ENCODE measurements at places on chromosomes 3 and 15. TPM values are rescaled to one million over a fixed set of nuclear protein-coding genes. Genes with fewer than 3 reads are reported as not detected.

GRCh38 chr3:186119499-186119898 lies 10.6 kb upstream of the ETV5 start:
- no peaks in the 10 kb centered on the region for H3K4me1 ChIP-seq
- H3K4me3 ChIP-seq, result no peak overlapping the region
- no peak overlapping the region for H3K27ac ChIP-seq
- no peak for DNase-seq

GRCh38 chr3:49877716-49878115 lies 8.0 kb upstream of the CAMKV start:
- H3K27me3 ChIP-seq, result no peaks in the 10 kb centered on the region
- DNase-seq, result no peak
- no peaks in the 10 kb centered on the region for H3K4me1 ChIP-seq
- no peaks in the 10 kb centered on the region for H3K36me3 ChIP-seq

DNA sequence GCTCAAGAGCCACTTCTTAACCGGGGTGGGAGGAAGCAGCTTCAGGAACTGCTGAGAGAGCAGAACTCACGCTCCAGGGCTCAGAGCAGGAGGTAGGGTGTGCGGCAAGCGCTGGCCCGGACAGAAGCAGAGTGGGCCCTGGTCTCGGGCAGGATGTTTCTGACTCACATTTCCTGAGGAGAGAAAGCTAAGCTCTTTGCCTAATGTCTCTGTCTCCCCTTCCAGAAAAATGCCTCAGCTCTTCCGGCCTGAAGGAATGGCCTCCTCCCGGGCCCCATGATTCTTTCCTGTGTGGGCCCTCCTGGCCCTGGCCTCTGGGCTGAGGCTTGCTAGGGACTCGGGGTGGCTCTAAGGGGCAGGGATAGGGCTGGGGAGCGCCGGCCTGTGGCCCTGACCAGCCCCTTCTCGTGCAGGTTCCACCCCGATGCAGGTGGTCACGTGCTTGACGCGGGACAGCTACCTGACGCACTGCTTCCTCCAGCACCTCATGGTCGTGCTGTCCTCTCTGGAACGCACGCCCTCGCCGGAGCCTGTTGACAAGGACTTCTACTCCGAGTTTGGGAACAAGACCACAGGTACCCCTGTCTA lies 4.1 kb upstream of the STAB1 start:
- peak overlapping the region; percentile 43 for H3K27ac ChIP-seq
- no peak for DNase-seq
- H3K27me3 ChIP-seq, result no peaks in the 10 kb centered on the region
- H3K4me3 ChIP-seq, result no peak overlapping the region
- H3K36me3 ChIP-seq, result no peaks in the 10 kb centered on the region
- H3K4me1 ChIP-seq, result no peaks in the 10 kb centered on the region

DNA sequence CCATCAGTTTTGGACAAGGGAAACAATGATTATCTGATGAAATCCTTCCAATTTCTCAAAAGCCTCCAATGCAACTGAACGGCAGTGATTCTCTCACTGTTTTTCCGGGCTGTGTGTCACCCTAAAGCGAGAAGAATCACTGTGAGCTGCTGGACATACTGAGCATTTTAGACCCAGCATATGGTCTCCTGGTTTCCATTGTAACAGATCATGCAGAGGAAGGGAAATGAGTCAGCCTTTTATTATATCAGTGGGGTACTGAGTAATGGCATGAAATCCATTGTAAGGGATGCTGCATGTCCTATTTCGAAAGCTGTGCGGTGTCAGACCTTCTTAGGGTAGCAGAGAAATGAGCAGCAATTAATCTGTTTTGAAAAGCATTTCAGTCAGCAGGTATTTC lies 287.1 kb downstream of the IL5RA start:
- H3K27me3 ChIP-seq, result no peaks in the 10 kb centered on the region
- no peak overlapping the region for H3K4me3 ChIP-seq
- H3K27ac ChIP-seq, result no peak overlapping the region
- H3K36me3 ChIP-seq, result no peaks in the 10 kb centered on the region
- no peaks in the 10 kb centered on the region for H3K4me1 ChIP-seq
- DNase-seq, result no peak

DNA sequence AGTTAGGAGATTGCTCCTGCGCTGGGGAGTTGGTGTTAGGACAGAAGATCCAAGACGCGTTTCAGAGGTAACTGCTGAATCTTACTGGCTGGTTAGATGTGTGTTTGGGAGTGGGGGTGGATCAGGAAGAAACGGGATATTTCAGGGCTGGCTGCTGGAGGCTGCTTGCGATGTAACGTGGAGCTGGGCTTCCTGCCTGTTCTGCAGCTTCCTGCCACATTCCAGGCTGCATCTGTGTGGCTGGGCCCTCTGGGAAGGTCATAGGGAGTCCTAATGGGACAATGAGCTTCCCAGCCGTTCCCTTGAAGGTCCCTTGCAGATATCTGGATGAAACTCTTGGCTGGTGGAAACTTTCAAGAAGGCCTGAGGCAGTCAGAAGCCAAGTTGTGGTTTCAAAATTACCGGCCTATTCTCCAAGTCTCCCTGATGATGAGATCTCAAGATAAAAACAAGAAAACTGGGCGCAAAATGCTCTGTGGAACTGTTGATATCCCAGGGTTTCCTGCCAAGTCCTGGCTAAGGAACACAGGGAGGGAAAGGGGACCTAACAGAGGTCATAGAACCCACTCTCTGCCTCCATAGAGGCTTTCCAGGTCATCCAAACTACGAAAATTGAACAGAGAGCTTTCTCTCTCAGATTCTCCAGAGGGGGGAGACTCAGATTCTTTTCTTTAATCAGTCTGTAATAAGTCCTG lies 67.0 kb downstream of the NOX5 start:
- peaks cover 3% of the 10 kb centered on the region for H3K4me1 ChIP-seq
- no peaks in the 10 kb centered on the region for H3K36me3 ChIP-seq
- peak overlapping the region; percentile 74 for H3K27ac ChIP-seq
- H3K27me3 ChIP-seq, result no peaks in the 10 kb centered on the region
- DNase-seq, result peak; percentile 82

DNA sequence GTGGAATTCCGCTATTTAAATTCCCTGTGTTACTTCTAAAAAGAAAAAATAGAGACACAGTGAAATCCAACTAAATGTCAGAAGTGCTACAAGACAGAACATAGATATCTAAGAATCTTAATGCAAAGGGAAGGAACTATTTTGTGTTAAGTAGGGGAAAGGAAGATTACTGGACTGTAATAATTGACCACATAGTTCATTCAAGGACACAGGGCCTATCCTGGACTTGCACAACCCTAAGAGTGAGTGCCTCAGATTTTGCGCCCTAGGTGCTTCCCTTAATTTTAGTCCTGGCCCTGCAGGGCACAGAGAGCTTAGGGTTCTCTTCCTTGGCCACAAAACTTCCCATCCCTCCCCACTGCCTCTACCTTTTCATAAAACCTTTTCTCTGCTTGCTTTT lies 3.5 kb upstream of the IL20RB start:
- H3K4me1 ChIP-seq, result no peaks in the 10 kb centered on the region
- no peaks in the 10 kb centered on the region for H3K27me3 ChIP-seq
- no peak overlapping the region for H3K27ac ChIP-seq
- no peak for DNase-seq
- H3K36me3 ChIP-seq, result no peaks in the 10 kb centered on the region
- no peak overlapping the region for H3K4me3 ChIP-seq

DNA sequence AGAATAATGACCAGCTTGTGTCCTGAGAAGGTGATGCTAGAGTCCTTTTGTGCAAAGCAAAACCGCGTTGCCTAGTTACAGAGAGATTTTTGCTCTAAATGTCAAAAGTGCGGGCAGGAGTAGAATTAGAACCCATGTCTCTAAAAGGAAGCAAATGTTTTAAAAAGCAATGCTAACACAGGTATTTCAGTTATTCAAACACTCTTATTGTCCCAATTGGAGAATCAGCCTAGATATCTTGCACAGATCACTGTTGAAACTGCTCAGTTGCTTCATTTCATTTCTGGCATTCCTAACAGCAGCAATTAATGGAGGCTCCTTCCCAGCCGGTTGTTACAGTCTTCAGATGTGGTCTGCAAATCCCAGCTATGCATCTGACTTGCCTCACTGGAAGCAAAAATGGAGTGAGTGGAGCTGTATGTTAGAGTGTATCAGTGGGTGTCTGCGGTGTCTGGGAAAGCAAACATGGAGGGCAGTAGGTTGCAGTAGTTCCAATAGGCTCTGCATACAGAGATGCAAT lies 55.6 kb upstream of the SEMA6D start:
- no peak overlapping the region for H3K27ac ChIP-seq
- peaks cover 3% of the 10 kb centered on the region for H3K27me3 ChIP-seq
- H3K4me1 ChIP-seq, result no peaks in the 10 kb centered on the region
- no peaks in the 10 kb centered on the region for H3K36me3 ChIP-seq

DNA sequence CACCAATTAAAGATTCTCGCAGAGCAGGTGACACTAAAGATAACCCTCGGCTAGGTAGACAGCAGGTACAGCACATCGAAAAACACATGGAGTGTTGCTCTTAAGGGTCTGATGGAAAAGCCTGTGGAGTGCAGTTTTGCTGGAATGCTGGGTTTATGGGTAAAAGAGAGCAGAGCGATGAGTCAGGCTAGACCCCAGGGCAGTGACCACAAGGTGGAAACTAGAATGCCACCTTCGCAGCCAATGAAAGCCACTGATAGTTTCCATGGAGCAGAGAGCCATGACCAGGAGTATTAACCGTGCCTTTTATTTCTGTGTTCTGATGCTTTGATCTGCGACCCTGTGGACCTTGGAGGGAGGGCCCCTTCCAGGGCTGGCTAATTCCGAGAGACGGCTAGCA lies 149.8 kb downstream of the GABRB3 start:
- no peak overlapping the region for H3K27ac ChIP-seq
- DNase-seq, result no peak
- no peaks in the 10 kb centered on the region for H3K4me1 ChIP-seq
- H3K27me3 ChIP-seq, result no peaks in the 10 kb centered on the region
- no peak overlapping the region for H3K4me3 ChIP-seq

Gene ERC2
- 5.5 TPM for total RNA-seq

DNA sequence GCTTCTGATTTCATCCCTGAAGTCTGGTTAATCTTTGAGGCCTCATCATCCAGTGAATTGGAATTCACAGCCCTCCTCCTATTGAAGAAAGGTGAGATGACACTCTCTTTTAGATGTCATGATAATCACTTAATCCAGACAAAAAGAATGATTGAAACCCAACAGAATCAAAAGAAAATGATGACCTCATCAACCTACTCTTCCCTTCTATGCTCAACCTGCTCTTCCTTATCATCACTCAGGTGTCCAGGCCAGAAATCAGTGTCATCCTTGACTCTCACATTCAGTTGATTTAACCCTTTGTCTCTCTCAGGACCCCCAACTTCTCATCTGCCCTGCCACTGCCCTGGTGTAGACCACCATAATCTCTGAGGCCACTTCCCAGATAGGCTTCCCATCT lies 11.8 kb downstream of the PLA2G4E start:
- H3K4me1 ChIP-seq, result no peaks in the 10 kb centered on the region
- no peak overlapping the region for H3K27ac ChIP-seq
- H3K4me3 ChIP-seq, result no peak overlapping the region
- no peak for DNase-seq
- H3K27me3 ChIP-seq, result no peaks in the 10 kb centered on the region

Gene GJD2
- total RNA-seq, result 0.14 TPM

- no peak for DNase-seq
- H3K27me3 ChIP-seq, result no peaks in the 10 kb centered on the region
Measured at GRCh38 chr3:45414823-45415222, 26.4 kb downstream of the LARS2 start.

DNA sequence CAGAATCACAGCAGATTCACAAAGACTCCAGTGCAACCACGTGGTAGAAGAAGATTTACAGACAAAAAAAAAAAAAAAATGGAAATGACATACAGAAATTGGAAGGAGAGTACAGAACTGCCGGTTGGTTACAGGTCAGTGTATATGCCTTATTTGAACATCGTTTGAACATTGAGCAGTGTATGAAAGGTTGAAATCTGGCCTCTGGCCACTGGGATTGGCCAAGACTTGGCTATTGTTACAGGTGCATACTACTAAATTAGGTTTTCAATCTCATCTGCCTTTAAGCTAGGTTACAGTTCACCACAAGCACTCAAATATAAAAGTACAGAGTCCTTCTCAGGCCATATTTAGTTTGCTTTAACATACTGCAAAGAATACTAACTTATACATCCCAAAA lies 59.8 kb downstream of the THBS1 start:
- H3K36me3 ChIP-seq, result no peaks in the 10 kb centered on the region
- DNase-seq, result no peak
- H3K4me3 ChIP-seq, result no peak overlapping the region
- no peaks in the 10 kb centered on the region for H3K27me3 ChIP-seq

Gene GLDN
- 2.5 TPM for total RNA-seq

Gene IP6K2
- 83.3 TPM for total RNA-seq

GRCh38 chr3:49657208-49657915 lies 16.8 kb upstream of the APEH start:
- no peaks in the 10 kb centered on the region for H3K36me3 ChIP-seq
- DNase-seq, result no peak
- no peaks in the 10 kb centered on the region for H3K4me1 ChIP-seq
- no peak overlapping the region for H3K27ac ChIP-seq

DNA sequence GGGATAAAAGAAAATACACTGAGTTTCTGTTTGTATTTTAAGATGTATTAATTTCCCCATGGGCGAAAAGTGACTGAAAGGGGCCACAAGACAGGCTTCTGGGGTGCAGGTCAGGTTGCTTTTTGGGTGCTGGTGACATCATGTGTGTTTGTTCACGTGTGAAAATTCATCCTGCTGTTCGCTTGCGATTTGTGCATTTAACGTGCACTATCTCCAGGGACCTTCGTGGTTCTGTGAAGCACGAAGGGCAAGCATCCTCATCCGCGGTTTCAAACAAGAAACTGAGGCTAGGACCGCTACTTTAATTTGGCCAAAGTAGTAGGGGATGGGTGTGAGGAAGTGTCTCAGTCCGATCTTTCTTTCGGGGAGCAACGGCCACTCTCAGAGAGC lies 1.6 kb upstream of the SMAD6 start:
- no peaks in the 10 kb centered on the region for H3K27me3 ChIP-seq
- H3K36me3 ChIP-seq, result no peaks in the 10 kb centered on the region
- H3K27ac ChIP-seq, result peak overlapping the region; percentile 86
- no peaks in the 10 kb centered on the region for H3K4me1 ChIP-seq

DNA sequence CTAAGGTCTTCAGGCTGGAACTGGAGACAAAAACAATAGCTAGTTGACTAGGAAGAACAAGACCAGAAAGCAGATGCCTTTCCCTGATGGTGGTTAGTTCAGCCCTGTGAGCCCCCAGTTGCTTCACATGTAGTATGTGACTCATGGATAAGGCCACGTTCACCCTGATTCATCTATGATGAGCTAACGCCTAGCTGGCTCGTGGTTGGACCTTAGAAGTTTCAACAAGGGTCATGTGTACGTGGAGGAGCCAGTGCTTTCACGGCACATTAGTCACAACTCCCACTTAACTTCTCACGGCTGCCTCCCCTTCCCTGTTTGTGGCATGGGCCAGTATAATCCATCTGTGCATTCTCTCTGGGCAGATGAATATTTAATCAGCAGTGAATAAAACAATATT lies 20.6 kb downstream of the COL8A1 start:
- no peaks in the 10 kb centered on the region for H3K4me1 ChIP-seq
- H3K27me3 ChIP-seq, result no peaks in the 10 kb centered on the region
- peak overlapping the region; percentile 55 for H3K27ac ChIP-seq
- H3K36me3 ChIP-seq, result no peaks in the 10 kb centered on the region

Gene CHL1
- 64.8 TPM for total RNA-seq

GRCh38 chr3:183359036-183359435 lies 69.4 kb downstream of the MCF2L2 start:
- H3K27ac ChIP-seq, result no peak overlapping the region
- H3K27me3 ChIP-seq, result no peaks in the 10 kb centered on the region
- no peak overlapping the region for H3K4me3 ChIP-seq
- DNase-seq, result no peak
- H3K36me3 ChIP-seq, result no peaks in the 10 kb centered on the region
- H3K4me1 ChIP-seq, result no peaks in the 10 kb centered on the region
